ENCODE measurements at places on chromosomes 2 and 18.

DNA sequence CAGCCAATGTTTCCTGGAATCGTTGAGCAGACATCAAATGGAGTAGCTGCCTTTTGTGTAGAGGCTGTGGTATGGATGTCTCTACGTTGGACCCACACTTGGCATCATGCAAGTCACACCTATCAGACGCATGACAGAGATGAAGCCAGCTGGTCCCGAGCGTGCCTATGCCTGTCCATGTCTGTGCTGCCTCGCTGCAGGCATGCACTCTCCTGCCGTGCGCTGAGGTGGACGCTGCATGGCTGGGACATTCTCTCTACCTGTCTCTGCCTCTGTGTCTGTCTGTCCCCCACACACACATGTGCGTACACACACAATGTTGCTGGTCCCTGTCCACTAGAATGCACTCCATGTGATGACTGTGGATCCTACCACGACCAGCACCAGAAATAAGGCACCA lies 514.2 kb upstream of the MYT1L start:
- DNase-seq = no peak

DNA sequence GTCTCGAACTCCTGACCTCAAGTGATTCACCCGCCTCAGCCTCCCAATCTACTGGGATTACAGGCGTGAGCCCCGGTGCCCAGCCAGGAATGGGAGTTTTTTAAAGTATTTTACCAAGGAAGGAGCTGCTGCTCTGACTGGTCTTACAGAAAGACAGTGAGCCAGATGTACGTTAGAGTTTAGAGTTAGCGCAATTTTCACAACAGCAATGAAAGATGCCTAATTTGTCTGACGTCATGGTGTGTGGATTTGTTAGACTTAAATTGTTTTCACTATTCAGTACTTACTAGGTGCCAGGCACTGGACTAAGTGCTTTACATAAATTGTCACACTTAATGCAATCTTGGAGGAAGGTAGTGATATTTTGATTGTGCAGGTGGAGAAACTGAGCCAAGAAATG lies 12.4 kb upstream of the RPL37A start:
- no peak for DNase-seq

- DNase-seq = no peak
These were observed 169.3 kb downstream of the SATB2 start for GRCh38 chr2:199288424-199288823.

DNA sequence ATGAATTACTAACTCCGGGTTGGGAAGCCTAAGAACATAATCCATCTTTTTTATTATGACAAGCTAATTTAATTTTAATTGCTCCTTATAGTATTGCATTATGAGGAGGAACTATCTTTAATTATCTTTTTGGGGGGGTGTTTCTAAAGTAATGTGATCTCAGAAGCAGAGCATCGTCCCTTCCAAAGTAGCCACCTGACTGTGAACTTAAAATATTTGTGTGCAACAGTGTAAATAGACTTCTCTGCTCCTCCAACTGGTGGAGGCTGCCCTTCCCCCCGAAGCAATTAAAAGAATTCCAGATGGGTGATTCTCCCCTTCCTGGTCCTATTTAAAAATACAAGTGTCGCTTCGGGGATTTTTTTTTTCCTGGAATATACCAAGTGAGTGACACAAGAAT lies 55.7 kb downstream of the TCF7L1 start:
- DNase-seq = no peak

GRCh38 chr2:10940596-10940995 lies 28.9 kb downstream of the KCNF1 start:
- DNase-seq = no peak

GRCh38 chr18:52953387-52953786 lies 613.4 kb downstream of the DCC start:
- DNase-seq = no peak

DNA sequence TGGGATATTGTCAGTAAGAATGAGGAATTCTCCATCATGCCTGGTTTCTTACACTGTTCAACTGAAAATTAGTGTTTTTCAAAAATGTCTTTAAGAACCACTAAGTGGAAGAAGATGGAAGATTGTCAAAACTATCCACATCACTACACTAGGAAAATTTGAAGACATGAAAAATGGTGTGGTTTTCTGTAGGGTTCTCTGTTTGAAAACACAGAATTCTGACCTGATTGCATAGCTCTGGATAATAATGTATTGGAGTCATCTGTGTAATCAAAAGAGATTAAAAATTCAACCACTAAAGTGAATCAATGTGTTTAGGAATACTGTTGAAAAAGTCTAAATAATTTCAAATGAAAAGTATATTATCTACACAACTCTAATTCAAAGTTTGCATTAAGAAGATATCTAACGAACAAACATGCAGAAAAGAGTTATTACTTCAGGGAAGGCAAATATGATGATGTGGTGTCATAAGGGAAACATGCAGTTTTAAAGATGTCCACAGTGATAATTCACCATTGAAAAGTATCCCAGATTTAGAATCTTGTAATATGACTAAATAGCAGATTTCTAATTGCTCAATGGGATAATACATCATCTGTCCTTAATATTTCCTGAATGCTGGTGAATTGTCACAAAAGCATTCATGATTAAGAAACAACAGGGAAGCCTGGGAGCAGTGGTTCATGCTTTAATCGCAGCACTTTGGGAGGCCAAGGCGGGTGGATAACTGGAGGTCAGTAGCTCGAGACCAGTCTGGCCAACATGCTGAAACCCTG lies 116.9 kb downstream of the ERBB4 start:
- DNase-seq = no peak

DNA sequence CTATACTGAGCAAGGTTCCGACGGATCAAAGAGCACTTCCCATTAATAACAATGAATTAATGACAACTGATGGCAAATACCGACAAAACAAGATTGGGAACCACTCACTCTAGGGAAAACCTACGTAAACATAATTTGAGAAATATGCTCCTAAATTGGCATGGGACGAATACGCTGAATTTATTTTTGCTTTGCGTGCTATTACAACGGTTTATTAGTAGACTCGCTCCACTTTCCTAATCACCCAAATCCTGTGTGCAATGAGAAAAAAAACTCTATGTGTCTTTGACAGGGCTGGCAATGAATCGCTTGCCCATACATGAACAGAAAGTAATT lies 536 bp upstream of the SLC25A12 start:
- no peak for DNase-seq

GRCh38 chr2:152134488-152135280 lies 35.8 kb upstream of the CACNB4 start:
- DNase-seq = no peak

GRCh38 chr2:55416786-55417568 lies 2.7 kb downstream of the CCDC88A start:
- no peak for DNase-seq

DNA sequence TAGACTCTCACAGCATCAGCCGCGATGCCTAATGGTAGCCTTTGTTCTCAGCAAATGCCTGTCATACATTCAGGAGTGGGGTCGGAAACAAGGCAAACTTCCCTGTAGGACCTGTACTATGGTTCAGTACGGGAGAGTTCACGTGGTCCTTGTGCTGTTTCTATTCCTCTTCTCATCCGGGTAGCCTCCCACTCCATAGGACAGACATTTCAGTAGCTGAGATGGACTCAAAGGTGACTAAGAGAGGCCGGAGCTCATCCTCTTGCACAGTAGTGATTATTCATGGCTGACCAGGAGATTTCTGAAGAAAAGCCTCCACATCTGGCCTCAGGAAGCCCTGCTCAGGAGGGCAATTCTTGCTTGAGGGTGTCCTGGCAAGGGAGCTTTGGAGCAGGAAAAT lies 117.8 kb upstream of the SPRED2 start:
- no peak for DNase-seq

- no peak for DNase-seq
These were observed 38.5 kb upstream of the LYPD6 start for GRCh38 chr2:149291881-149292280.

- no peak for DNase-seq
These were observed 564.4 kb downstream of the ZEB2 start for GRCh38 chr2:143955401-143956065.

DNA sequence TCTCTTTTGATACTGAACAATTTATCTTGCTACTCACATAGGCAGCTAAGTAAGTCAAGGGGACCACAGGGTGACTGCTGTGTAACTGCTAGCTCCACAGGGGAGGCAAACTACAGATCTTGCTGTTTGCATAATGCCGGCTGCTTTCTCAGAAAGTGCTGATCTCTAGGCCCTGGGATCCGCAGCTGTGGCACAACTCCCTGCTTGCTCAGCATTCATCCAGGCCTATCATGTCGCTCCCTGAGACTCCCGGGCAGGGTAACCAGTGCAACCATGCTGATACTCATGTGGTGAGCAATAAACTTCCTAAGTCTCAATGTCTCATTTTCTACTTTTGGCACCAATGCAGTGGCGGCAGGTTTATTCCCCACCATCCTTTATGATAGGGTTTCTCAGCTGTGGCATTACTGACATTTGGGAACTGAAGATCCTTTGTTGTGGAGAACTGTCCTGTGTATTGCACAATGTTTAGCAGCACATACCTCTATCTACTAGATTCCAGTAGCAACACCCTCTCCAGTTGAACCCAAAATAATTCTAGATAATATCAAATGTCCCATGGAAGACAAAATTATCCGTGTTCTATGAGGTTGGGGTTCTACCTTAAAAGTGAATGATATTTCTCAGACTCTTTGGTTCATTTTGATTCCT lies 1101.3 kb downstream of the LRP1B start:
- DNase-seq = no peak

- DNase-seq = no peak
These were observed 25.3 kb upstream of the BZW1 start for GRCh38 chr2:200786423-200786822.

GRCh38 chr2:214542295-214542694 lies 131.4 kb downstream of the VWC2L start:
- DNase-seq = no peak

- DNase-seq = no peak
These were observed 185.4 kb downstream of the LDLRAD4 start for GRCh38 chr18:13403786-13404549.

DNA sequence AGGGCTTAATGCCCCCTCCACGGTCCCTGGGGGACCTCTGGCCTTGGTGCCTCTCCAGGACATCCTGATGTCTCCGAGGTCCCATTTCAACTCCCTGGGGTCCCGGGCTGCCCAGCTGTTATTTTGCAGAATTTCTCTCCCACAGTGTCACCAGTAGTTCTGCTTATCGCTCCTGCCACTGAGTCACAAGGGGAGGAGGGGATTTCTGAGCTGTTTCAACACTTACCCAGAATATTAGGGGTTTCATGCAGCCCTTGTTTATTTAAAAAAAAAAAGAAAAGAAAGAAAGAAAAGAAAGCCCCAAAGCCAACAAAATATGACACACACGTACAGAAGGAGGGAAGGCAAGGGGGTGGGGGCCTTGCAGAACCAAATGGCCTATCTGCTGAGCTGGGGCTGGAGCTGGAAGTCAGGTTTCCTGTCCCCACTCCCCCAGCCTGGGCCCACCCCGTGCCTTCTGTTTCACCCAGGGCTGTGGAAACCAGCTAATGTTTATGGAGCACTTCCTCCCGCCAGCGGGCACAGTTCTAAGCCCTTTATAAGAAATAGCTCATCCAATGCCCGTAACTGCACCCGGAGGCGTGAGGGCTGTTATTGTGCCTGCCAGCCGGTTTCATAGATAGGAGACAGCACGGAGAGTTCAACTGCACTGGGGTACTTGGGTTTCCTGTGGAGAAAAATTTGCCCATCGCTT lies 8.4 kb upstream of the ARID5A start:
- DNase-seq = peak; percentile 60

DNA sequence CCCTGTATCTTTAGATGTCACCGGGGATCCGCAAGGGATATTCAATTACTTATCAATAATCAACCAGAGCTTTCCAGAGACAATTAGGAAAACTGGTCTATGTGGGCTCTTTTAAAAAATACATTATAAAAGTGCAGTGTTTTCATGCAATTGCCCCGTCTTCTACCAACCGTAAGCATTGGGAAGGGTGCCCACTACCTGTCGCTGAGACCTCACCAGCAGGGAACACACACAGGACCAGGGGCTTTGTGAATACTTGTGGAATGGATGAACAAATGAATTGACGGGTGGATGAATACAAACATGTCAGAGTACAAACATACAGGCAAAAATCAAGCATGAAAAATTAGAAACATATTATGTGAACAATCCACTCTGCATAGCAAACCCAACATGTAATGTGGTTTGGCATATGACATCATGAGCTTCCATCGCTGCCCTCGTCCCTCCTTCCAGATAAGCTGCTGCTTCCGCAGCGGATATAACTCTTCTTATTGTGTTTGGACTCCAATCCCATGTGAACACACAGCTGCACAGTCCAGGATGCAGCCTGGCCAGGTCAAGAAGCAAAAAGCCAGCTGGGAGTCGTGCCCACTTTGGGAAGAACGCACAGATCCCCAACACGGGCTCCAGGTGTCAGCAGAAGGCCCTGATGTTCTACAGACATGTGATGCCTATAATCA lies 5.3 kb downstream of the FHL2 start:
- peak; percentile 78 for DNase-seq

DNA sequence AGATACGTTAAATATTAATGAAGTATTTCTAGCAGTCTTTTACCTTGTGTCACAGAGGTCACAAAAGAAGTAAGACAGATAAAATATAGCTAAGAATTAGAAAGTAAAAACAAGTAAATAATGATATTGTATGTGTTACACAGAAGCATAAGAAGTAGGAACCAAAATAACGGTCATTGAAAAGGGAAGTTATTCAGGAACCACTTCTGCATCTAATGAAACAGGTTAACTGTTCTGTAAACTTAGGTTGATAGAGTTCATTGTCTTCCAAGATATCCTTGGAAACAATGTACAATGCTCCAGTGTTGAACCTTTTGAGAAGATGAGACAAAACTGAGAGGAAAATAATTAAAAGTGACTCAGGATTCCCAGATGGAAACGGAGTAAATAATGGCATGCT lies 57.1 kb upstream of the CD302 start:
- DNase-seq = no peak

GRCh38 chr18:4125224-4125623 lies 329.9 kb downstream of the DLGAP1 start:
- no peak for DNase-seq

DNA sequence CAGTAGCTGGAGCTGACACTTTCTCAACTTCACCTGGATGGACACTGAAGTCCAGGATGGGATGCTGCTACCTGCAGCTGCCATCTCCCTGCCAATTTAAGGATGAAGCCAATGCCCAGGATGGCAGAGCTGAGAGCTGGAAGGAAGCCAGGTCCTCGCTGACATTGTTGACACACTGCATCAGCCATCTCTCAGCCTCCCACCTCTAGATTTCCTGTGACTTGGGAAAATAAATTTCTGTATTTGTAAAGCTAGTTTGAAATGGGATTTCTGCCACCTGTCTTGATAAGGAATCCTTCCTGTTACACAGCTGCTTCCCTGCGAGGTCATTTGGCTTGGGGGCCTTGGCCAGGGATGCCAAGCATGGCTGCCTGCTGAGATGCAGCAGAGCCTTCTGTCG lies 43.5 kb downstream of the KCTD1 start:
- DNase-seq = no peak

All from ovary (tissue), 10 donors.